LNCaP clone FGC (cell line): ENCODE measurements at places on chromosomes 13 and 19.

GRCh38 chr13:34347784-34348573, 530.0 kb downstream of the RFC3 start:
- DNase-seq, result peak; percentile 95

DNA sequence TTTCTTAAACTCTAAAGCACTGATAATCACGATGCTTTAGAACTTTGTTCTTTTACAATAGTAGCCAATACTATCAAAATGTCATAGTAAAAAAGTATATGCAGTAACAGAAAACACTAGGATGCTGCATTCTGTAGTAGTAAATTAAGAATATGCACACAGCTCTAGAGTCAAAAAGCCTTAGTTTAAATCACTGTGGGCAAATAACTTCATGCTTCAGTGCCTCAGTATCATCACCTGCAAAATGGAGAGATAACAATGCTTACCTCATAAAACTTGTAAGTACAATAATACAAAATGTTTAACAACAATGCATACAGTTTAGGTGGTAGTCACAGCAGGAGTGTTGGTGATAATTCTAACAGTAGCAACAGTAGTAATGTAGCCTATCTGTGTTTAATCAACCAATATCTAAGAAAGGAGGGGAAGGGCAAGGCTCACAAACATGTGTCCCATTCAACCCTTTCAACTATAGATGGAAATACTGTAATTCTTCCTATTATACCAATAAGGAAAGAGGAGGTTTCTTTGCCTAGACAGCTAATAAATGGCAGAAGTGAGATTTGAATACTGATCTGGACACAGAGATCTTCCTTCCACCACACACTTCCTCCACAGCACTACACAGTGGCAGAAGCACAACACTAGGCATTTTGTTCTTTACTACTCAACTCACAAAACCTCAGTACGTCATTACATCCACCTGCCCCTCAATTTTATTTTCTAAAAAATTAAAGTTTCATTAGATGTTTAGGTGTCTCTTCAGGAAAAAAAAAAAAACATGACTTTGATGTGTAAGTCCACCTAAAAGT, 4.6 kb downstream of the RBM26 start:
- no peak for DNase-seq

- no peak for DNase-seq
Observed at GRCh38 chr13:51981355-51981754, 29.9 kb downstream of the ATP7B start.

DNA sequence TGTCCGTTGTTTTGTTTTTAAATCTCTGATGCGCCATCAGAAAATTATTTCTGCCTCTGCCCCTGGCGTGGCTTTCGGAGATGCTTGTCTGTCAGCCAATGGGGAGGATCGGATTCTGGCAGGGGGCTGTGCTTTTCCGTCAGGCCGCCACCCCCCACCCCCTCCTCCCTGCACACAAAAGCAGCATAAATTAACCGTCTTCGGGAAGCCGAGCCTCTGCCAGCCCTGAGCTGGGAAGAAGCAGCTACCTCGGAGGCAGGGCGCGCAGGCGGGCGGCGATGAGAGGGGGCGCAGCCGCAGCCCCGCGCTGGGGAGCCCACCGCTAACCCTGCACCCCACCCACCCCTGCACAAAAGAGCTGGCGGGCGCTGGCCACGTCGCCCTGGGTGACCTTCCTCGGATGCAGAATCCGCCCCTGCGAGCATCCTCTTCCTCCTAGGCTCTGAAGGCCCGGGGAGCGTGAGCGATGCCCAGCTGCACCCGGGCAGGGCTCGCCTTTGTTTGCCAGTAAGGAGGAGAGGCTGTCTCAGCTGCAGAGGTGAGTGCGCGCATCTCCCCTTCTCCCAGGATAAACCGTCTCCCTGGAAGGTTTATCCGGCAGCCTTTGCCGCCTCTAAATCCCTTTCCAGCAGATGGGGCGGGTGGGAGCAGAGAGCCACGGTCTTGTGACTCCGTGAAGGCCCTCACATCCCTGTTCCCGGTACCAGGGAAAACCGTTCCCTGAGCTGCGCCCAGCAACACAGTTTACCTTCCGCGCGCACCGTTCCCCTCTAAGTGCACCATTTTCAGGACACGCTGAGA, at the start of gene ATCAY:
TSS of gene ATCAY (plus strand) at position 215 of the 801 bp plus-strand sequence. CDS start 5,083 bp downstream, outside the sequence.
- DNase-seq, result no peak

DNA sequence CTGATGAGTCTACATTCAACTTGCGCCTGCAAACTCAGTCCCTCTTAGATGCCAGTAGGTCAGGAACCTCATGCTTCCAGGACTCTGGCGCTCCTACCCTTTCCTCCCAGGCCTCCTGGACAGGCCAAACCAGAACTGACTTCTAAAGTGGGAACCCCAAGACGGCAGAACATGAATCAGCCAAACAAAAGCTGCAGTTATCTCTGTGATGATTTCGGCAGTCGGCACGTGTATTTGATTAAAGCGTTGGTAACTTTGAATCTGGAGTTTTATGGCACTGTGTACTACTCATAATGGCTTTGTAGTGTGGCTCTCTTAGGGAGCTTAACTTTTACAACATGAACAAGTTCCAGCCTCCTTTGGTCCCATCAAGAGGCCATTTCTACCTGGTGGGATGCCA, 13.7 kb downstream of the ACTN4 start:
- no peak for DNase-seq

GRCh38 chr19:42356686-42357085, 31.3 kb downstream of the MEGF8 start:
- DNase-seq, result no peak

- DNase-seq, result no peak
Observed at GRCh38 chr13:37273836-37274235, 168.4 kb upstream of the CSNK1A1L start.

DNA sequence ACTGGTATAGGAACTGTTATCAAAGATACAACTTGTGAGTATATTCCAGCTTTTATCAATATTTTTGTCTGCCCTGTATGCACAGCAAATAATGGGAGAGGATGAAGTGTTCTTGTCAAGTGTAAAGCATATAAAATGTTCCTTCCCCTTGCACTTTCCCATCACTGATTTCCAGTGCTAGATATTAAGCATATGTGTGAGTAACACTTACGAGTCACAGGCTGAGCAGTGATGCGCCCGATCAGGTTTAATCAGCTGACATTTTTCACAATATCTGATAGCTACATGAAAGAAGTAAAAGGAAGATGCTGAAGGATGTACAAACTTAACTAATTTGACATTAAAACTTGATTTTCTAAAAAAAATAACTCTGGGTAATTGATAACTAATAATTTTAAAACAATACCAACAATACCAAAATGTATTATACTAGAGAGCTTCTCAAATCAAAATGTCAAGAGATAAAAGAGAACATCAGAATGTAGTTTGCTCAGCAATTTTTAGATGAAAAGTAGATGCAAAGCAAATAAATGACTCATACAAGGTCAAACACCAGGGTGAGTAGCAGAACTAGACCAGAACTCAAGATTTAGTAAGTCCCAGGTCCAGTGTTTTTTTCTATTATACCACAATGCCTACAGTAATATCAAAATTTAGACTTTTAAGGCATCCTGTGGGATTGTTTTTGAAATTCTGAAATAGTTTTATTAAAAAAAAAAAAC, 56.4 kb downstream of the ZDHHC20 start:
- peak; percentile 11 for DNase-seq

DNA sequence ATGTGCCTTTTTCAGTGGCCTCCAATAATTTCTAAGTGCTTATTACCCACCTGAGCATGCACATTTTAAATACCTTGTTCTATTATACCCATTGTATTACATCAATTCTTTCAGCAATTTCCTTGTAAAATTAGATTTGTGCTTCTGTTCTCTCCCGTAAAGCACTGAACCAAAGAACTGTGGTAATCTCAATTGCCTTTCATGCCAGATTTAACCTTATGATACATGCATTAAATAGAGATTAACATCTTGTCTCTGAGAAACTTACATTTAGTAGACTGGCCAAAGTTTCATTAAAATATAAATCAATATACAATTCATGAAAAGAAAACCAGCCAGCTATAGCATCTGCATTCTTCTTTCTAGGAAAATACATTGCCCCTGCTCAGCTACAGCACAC, 137.2 kb downstream of the EFNB2 start:
- no peak for DNase-seq

GRCh38 chr13:36418022-36418805, 14.1 kb upstream of the CCNA1 start:
- DNase-seq, result no peak

DNA sequence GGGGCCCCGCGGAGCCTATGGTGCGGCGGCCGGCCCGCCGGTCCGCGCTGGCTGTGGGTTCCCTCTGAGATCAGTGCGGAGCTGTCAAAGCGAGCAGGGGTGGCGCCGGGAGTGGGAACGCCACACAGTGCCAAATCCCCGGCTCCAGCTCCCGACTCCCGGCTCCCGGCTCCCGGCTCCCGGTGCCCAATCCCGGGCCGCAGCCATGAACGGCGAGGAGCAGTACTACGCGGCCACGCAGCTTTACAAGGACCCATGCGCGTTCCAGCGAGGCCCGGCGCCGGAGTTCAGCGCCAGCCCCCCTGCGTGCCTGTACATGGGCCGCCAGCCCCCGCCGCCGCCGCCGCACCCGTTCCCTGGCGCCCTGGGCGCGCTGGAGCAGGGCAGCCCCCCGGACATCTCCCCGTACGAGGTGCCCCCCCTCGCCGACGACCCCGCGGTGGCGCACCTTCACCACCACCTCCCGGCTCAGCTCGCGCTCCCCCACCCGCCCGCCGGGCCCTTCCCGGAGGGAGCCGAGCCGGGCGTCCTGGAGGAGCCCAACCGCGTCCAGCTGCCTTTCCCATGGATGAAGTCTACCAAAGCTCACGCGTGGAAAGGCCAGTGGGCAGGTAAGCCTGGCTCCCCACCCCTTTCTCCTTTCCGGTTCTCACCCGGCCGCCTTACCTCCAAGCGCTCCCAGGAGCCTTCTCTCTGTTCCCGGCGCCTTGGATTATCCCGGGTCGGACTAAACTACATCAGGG, at the start of gene PDX1:
TSS of gene PDX1 (plus strand) at position 67 of the 743 bp plus-strand sequence. CDS start at position 206, 139 bp downstream.
- DNase-seq, result no peak

DNA sequence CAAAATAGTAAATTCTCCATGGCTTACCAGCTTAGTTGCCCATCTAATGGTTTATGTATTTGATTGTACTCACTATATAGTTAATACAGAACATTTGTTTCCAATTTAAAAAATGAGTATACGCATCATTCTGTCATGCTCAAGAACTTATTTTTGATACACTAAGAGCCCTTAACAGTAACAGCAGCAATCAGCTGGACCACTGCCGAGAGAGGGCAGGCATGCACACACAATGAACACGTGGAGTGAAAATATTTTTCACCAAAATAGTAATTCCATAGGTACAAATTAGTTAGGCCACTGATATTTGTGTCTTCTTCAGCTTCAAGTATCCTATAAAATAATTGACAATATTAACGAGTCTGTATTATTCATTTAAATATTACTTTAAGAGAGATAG, 109.9 kb downstream of the KLF12 start:
- DNase-seq, result no peak

DNA sequence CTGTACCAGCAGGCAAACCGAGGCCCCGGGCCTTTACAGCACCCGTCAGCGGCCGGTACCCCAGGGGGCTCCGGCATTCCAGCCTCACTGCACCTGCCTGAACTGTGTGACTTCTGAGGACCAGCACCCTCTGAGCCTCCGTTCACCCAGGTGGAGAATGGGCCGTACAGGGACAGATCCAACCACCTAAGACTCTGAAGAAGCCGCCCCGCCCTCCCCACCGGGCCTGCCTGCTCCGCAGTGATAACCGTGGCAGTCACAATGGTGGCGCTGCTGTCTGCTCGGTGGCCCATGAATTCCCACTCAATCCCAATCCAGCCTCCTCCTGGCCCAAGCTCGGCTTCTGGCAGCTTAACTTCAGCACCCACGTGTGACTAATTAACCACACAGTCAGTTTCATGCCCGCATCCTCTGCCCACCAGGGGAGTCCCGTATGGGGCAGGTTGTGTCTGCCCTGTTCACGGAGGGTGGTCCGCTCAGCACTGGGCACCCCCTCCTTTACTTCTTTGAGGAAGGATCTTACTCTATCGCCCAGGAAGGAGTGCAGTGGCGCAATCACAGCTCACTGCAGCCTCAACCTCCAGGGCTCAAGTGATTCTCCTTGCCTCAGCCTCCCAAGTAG, 3.4 kb downstream of the TCF3 start:
- no peak for DNase-seq

- no peak for DNase-seq
Observed at GRCh38 chr19:54388802-54389139, 24.0 kb upstream of the LAIR1 start.

DNA sequence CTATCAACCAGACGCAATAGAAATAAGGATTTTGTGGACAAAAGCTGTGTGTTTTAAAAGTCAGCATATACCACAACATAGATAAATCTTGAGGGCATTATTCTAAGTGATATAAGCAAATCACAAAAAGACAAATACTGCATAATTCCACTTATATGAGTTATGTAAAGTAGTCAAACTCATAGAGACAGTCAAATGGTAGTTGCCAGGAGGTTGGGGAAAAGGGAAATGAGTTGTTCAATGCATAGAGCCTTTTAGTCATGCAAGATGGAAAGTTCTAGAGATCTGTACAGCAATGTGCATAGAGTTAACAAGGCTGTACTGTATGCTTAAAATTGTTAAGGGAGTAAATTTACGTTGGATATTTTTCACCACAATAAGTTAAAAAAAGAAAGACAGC, 244.7 kb downstream of the DCT start:
- no peak for DNase-seq

DNA sequence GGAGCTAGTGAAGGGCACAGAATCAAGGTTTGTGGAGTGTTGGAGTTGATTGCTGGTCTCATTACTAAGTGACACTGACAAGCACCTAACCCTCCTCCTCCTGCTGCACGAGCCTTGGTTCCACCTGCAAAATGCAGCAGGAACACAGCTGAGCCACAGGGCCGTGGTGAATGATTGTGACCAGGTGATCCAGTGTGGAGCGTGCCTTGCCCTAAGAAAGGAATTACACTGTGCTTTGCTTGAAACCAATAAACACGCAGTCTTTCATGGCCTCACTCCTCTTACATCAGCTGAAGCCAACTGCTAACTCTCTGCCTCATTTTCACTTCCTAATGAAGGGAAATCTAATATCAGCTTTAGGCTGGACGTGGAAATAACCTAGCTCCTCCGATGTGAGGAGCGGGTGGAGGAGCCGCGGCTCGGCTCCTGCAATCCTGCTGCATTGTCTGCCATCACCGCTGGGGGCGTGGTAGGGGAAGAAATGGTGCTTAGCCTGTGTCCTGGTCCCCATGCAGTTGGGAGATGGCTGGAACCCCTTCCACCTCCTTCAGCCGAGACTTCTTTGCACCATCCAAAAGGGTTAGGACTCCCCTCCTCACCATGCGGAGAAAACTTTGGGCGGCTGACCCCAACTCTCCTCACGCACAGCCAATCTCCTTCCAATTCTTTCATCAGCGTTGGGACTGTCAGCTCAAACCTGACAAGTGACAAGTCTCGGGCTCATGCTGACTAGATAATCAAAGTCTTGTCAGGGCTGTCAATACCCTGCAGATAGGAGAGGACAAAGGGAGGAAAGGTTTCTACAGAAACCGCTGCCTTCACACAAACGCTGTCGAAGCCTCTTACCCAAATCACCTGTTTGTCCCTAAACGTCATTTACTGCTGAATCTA, 427.9 kb downstream of the ZNF536 start:
- DNase-seq, result no peak

GRCh38 chr13:73954808-73955207, 179.4 kb downstream of the KLF12 start:
- DNase-seq, result no peak
